ENCODE measurements at places on chromosomes 5 and 9.

DNA sequence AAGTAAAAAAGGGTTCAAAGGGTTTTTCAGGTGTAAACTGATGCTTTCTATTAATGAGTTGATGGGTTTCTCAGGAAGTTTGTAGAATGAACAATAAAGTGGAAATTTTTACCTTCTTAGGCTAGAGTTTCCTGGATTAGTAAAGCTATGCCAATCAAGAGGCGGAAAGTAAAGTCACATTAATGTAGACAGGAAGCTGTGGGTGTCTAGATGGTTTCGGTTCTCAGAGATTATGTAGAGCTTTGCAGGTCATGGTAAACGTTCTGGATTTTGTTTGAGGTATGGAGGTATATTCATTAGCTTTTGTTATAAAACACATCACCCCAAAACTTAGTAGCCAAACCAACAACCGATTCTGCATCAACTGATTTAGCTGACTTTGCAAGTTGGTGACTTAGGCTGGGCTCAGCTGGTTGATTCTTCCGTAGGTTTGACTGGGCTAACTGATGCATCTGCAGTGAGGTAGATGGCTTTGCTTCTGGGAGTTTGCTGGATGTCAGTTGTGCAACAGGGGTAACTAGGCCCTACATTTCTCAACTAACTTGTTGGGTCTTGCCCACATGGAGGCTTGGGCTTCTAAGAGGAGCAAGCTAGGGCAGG lies 273.8 kb downstream of the MSX2 start:
- no peak for DNase-seq

GRCh38 chr9:71680189-71680980 lies 87.9 kb downstream of the CEMIP2 start:
- DNase-seq = no peak

GRCh38 chr9:65403721-65404120 lies 118.7 kb upstream of the FOXD4L5 start:
- no peak for DNase-seq

- no peak for DNase-seq
Measured at GRCh38 chr9:120985819-120986222, 59.2 kb upstream of the TRAF1 start.

- DNase-seq = no peak
Measured at GRCh38 chr5:10265245-10266109, 15.4 kb downstream of the CCT5 start.

All from stimulated activated CD8-positive, alpha-beta memory T cell treated with anti-CD3 and anti-CD28 coated beads, Interleukin-7, amount 100 ng/mL, for 4 hours (primary cell).